ENCODE measurements at places on chromosomes 1 and 21. TPM values are rescaled to one million over a fixed set of nuclear protein-coding genes. Genes with fewer than 3 reads are reported as not detected.

Gene CFHR5
- total RNA-seq: not detected

Gene COL16A1
- total RNA-seq: 7.9 TPM

Gene GUK1
- 68.5 TPM for total RNA-seq

Gene RIPPLY3
- total RNA-seq: 2.0 TPM

Gene PLCH2
- 0.19 TPM for total RNA-seq

Gene TENT5C
- 0.75 TPM for total RNA-seq

Gene AGMAT
- total RNA-seq: 5.8 TPM

Gene BRINP2
- 0.42 TPM for total RNA-seq

GRCh38 chr1:79375352-79375751, 368.8 kb upstream of the ADGRL4 start:
- H3K27me3 ChIP-seq: no peaks in the 10 kb centered on the region
- H3K36me3 ChIP-seq: no peaks in the 10 kb centered on the region
- H3K4me3 ChIP-seq: no peak overlapping the region
- no peak for DNase-seq
- no peak overlapping the region for H3K27ac ChIP-seq
- H3K4me1 ChIP-seq: no peaks in the 10 kb centered on the region

DNA sequence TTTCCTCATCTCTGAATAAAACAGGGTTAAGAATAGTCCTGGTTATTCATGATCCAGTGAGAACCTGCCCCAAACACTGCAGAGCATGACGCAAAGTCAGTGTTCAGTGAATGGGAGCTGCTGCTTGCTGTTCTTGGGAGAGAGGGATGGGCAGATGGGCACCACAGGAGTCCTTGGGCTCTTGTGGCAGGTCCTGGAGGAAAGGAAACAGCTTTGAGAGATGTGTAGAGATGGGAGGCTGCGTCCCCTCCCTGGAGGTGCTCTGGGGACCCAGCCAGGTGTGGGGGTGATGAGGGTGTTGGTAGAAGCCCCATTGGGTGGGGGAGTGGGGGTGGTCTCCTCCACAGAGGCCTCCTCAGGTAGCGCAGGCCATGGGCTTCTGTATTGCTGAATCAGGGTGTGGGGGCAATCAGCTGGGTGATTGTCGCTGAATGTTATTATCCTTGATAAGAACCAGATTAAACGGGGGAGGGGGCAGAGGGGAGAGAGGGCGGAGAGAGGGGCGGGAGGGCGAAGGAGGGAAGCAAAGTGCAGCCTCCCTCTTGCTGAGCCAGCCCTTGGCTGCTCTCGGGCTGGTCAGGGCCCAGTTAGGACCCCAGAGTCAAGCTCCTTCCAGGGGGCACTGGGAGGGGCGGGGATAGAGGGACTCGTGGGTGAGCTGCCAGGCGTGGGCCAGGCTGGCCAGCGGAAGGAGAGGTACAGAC, 22.9 kb upstream of the CASZ1 start:
- H3K36me3 ChIP-seq: no peaks in the 10 kb centered on the region
- peaks cover 17% of the 10 kb centered on the region for H3K4me1 ChIP-seq
- H3K27ac ChIP-seq: no peak overlapping the region
- no peaks in the 10 kb centered on the region for H3K27me3 ChIP-seq
- DNase-seq: no peak

DNA sequence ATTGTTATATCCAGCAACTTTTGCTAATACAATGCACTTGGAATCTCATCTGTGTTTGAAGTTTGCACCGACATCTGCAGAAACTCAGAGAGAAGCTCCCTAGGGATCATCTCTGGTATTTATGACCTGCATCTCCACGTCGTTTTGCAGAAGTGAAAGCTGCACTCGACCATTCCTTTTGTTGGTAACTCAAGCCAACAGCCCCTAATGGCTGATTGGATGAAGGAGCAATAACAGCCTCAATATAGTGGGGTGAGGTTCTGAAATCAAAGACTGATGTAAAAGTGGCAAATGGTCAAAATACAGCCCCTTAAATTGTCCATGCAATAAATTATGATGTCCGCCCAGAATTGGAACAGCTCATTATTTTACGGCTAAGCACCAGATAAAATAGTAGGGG, 344.2 kb upstream of the KAZN start:
- H3K4me3 ChIP-seq: no peak overlapping the region
- H3K27ac ChIP-seq: no peak overlapping the region
- no peaks in the 10 kb centered on the region for H3K4me1 ChIP-seq
- DNase-seq: no peak
- H3K27me3 ChIP-seq: no peaks in the 10 kb centered on the region

DNA sequence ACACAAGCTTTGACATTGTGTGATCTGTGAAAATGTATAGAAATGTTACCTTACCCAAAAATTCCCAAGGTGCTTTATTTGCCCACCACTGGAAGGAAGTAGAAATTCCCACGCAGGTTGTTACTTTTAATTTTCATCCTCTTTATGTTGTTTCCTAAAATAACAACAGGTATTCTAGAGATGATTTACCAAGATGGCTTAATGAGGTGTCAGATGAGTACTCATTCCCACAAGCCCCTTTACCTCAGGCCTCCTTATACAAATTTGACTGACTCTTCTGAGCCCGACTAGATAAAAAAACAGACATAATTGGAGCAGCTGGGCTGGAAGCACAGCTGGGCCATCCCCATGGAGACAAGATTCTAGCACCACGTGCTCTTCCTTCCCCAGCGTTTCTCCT, 114.6 kb downstream of the LIPI start:
- no peak overlapping the region for H3K4me3 ChIP-seq
- no peak overlapping the region for H3K27ac ChIP-seq
- no peaks in the 10 kb centered on the region for H3K4me1 ChIP-seq
- DNase-seq: no peak

- no peaks in the 10 kb centered on the region for H3K4me1 ChIP-seq
- no peak overlapping the region for H3K27ac ChIP-seq
- H3K36me3 ChIP-seq: no peaks in the 10 kb centered on the region
- DNase-seq: no peak
- H3K27me3 ChIP-seq: no peaks in the 10 kb centered on the region
- no peak overlapping the region for H3K4me3 ChIP-seq
These were observed 43.9 kb upstream of the IFNAR2 start for GRCh38 chr21:33185852-33186251.

- DNase-seq: no peak
- H3K27ac ChIP-seq: no peak overlapping the region
- H3K27me3 ChIP-seq: no peaks in the 10 kb centered on the region
- no peaks in the 10 kb centered on the region for H3K36me3 ChIP-seq
- no peak overlapping the region for H3K4me3 ChIP-seq
These were observed 5.1 kb downstream of the LMNA start for GRCh38 chr1:156119503-156120209.

DNA sequence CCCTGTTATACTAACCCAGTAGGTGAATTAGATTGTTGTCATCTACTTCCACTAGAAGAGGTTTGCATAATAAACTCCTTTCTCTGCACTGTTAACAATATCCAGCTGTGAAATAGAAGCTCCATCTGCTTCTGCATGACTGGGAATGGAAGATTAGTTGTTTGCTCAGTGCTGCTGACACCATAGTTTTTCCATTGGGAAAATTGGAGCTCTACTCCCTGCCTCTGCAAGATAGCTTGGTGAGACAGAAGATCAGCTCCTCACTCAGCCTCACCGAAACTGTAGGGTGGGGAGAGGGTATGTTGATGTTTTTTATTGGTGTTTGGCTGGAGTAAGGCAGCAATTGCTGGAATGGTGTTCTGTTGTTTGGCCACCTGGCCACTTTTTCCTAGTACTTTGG, 331.6 kb upstream of the ADAMTS5 start:
- H3K27ac ChIP-seq: no peak overlapping the region
- H3K4me3 ChIP-seq: no peak overlapping the region
- DNase-seq: no peak
- no peaks in the 10 kb centered on the region for H3K4me1 ChIP-seq
- no peaks in the 10 kb centered on the region for H3K36me3 ChIP-seq
- H3K27me3 ChIP-seq: no peaks in the 10 kb centered on the region

GRCh38 chr21:15742052-15742670, 12.4 kb downstream of the USP25 start:
- no peaks in the 10 kb centered on the region for H3K36me3 ChIP-seq
- no peaks in the 10 kb centered on the region for H3K27me3 ChIP-seq
- no peak overlapping the region for H3K4me3 ChIP-seq
- no peak for DNase-seq
- H3K4me1 ChIP-seq: peaks cover 4% of the 10 kb centered on the region
- no peak overlapping the region for H3K27ac ChIP-seq

GRCh38 chr1:225771661-225772322, 5.8 kb upstream of the SRP9 start:
- H3K27me3 ChIP-seq: no peaks in the 10 kb centered on the region
- peak; percentile 37 for DNase-seq
- H3K4me3 ChIP-seq: no peak overlapping the region
- H3K4me1 ChIP-seq: peaks cover 12% of the 10 kb centered on the region
- H3K27ac ChIP-seq: no peak overlapping the region
- no peaks in the 10 kb centered on the region for H3K36me3 ChIP-seq

DNA sequence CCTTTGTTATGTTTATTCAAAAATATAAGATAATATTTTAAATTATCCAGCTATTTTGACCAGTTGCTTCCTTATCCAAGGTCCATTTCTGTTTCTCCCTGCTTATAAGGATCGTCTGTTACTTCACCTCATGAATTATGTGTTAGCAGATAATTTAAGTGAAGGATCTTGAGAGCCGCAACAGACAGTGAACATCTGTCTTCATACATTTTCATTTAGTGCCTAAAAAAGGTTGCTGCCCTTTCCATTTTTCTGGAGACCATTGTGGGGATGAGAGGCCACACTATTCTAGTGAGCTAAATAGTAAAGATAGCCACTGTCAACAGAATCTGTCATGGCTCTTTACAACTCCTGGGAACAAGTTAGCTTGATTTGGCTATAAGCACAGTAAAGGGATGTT, 154.0 kb downstream of the CLEC20A start:
- no peaks in the 10 kb centered on the region for H3K27me3 ChIP-seq
- H3K4me1 ChIP-seq: peaks cover 14% of the 10 kb centered on the region
- no peak overlapping the region for H3K27ac ChIP-seq

GRCh38 chr1:47175227-47175934, 14.5 kb downstream of the PDZK1IP1 start:
- no peak for DNase-seq
- H3K36me3 ChIP-seq: no peaks in the 10 kb centered on the region
- no peak overlapping the region for H3K27ac ChIP-seq
- H3K4me1 ChIP-seq: no peaks in the 10 kb centered on the region
- peaks cover 6% of the 10 kb centered on the region for H3K27me3 ChIP-seq

GRCh38 chr1:150080784-150081183, 13.2 kb downstream of the VPS45 start:
- no peaks in the 10 kb centered on the region for H3K4me1 ChIP-seq
- no peaks in the 10 kb centered on the region for H3K27me3 ChIP-seq
- no peak overlapping the region for H3K4me3 ChIP-seq
- H3K36me3 ChIP-seq: peaks cover 6% of the 10 kb centered on the region

- no peaks in the 10 kb centered on the region for H3K4me1 ChIP-seq
- H3K27me3 ChIP-seq: no peaks in the 10 kb centered on the region
- no peak for DNase-seq
- no peaks in the 10 kb centered on the region for H3K36me3 ChIP-seq
- no peak overlapping the region for H3K27ac ChIP-seq
These were observed 20.1 kb downstream of the UBE2U start for GRCh38 chr1:64223329-64224151.

- no peak for DNase-seq
- no peaks in the 10 kb centered on the region for H3K36me3 ChIP-seq
These were observed 112.5 kb downstream of the ROR1 start for GRCh38 chr1:63886340-63886739.

- H3K27ac ChIP-seq: no peak within 1 kb of the TSS
- peak; percentile 83 for DNase-seq
- H3K4me1 ChIP-seq: no peaks in the 10 kb centered on the region
- no peaks in the 10 kb centered on the region for H3K27me3 ChIP-seq
- peak within 1 kb of the TSS; percentile 76 for H3K4me3 ChIP-seq
These were observed at the start of gene PTGS2 for GRCh38 chr1:186680245-186681061. TSS of gene PTGS2 (minus strand) at chr1:186680423. CDS start at chr1:186680290, 133 bp downstream.

DNA sequence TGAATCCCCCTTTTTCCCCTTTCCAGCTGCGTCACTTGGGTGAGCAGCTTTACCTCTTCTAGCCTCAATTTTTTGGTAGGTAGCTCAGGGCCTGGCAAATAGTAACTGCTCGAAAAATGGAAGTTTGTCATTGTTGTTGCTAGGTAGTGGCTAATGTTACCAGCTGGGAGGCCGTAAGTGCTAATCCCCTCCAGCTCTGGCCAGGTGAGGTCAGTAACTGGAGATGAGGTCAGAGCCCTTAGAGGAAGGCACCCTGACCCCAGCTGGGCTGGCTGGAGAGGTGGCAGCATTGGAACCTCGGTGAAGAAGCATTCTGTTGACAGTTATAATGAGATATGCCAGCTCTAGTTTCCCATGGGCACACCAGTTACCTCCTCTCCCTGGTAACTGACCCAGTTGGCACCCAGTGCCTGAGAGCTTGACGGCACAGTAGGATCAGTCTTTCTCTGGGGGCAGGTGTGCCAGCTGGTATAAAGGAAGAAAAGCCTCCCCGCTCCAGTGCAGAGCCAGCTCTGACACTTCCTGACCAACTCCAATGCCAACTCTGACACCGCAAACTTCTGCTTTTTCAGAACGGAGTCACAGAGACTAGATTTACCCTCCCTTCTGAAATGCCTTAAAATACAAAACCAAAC, 35.0 kb upstream of the SLC2A1 start:
- peaks cover 4% of the 10 kb centered on the region for H3K4me1 ChIP-seq
- no peak for DNase-seq
- no peak overlapping the region for H3K27ac ChIP-seq
- no peaks in the 10 kb centered on the region for H3K36me3 ChIP-seq

DNA sequence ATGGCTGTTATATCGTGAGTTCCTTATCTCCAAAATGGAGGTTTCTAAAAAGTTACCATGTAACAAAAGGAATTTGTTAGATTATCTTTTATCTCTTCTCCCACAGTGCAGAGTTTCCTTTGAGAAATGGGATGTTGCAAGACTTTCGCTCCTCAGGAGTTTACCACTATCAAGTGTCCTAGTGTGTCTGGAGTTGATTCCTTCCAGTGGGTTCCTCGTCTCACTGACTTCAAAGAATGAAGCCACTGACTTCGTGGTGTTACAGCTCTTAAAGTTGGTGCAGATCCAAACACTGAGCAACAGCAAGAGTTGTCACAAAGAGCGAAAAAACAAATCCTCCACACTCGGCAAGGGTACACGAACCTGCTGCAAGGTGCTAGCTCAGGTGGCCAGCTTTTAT, 37.0 kb downstream of the SPAG17 start:
- H3K36me3 ChIP-seq: no peaks in the 10 kb centered on the region
- no peak overlapping the region for H3K27ac ChIP-seq
- no peaks in the 10 kb centered on the region for H3K27me3 ChIP-seq
- no peaks in the 10 kb centered on the region for H3K4me1 ChIP-seq
- DNase-seq: no peak
